ENCODE measurements at places on chromosomes 7 and 10.

GRCh38 chr7:13226385-13226784 is 539.0 kb downstream of the ARL4A start:
- DNase-seq = no peak

GRCh38 chr10:30047430-30047829 is 12.0 kb downstream of the JCAD start:
- DNase-seq = no peak

- DNase-seq = no peak
Measured at GRCh38 chr10:102170602-102171001, 18.4 kb downstream of the NOLC1 start.

DNA sequence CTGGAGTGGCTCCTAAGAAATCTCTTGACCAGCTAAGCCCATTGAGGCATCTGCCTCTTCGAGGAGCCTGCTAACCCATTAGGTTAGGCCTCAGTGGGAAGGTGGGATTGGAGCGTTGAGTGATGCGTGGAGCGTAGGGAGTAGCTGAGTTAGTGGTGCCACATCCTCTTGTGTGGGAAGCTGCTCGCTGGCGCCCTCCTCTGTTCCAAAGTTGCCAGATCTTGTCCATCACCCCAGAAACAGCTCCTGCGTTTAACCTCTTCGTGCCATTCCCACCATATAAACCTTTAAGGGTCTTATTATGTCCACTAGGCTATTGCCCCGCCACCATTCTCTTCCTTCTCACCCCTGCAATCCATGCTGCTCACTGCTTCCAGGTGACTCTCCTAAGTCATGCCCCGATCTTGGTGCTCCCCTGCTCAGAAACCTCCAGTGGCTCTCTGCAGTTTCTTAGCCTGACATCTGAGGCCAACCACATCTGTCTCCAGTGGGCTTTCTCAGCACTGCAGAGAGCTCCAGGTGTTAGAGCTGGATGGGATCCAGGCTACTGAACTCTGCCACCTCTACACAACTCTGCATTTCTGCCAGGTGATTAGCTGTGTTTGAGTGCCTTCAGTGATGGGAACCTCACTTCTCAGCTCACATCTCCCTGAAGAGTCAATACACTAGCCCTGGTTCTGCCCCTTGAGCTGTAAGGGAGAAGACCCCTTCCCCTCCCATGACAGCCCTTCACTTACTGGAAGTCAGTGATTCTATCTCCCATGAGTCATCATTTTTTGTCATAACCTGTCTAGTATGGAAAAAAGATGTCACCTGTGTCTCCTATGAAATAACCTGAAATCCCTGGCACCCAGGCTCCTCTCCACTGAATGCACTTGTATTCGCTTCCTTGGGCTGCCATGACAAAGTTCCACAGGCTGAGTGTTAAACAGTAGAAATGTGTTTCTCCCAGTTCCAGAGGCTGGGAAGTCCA is 65.0 kb upstream of the FGFR2 start:
- DNase-seq = no peak

DNA sequence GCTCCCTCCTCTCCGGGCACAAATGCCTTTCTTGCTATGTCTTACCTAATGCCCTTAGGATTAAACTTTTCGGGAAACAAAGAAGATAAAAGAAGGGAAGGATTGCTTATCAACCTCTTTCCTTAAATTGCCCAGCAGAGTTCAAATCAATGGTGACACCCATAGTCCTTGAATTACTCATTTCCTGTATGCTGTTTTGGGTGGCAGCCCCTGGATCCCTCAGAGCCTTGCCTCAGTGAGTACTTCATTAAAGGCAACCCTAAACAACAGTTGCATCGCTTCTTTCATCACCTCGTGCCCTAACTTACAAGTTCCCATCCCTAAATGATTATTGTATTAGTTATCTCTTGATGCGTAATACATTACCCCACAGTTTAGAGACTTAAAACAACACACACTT is 31.6 kb upstream of the WAPL start:
- no peak for DNase-seq

DNA sequence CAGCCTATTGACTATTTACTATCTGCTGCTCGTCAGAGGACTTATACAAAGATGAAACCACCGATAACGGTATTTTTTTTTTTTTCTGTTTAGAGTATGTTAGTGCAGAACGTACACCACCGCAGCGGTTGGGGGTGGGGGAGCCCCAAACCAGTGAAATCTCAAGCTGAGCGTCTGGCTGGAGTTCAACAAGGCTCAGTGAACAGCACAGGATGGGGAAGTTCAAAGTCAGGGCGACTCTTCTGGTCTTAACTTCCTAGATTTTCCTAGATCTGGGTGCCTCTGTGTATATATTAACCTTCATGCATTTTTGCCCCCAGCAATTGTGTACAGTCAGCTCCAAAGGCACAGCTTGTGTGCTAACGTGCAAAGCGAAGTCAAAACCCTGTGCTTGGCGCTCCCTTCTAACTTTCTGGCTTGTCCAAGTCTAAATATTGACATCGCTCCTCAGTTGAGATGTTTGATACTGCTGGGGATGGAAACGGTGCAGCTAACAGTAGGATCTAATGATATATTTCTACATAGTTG is 1.1 kb downstream of the RHOBTB1 start:
- peak; percentile 43 for DNase-seq

DNA sequence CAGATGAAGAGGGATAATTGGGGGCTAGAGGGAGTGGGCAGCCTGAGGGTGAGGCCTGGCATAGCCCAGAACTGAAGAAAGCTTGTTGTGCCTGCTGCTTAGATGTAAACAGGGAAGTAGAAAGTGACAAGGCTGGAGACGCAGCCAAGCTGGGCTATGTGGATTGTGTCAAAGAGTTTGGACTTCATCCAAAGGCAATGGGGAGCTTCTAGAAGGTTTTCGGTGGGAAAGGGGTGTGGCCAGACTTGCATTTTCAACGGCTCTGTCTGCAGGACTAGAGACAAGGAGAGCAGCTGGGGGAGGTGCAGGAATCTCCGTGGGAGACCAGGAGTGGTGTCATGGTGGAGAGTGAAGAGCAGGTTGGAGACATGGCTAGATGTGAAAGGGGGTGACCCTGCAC is 48.8 kb downstream of the GOLGA7B start:
- no peak for DNase-seq

DNA sequence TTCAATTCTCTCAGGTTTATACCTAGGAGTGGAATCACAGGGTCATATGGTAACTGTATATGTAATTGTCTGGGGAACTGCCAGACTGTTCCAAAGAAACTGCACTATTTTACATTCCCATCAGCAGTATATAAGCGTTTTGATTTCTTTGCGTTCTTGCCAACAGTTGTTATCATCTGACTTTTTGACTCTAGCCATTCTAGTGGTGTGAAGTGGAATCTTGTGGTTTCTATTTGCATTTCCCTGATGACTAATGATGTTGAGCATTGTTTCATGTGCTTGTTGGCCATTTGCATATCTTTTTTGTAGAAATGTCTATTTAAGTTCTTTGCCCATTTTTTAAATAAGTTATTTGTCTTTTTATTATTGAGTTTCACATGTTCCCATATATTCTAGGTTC is 44.3 kb upstream of the ZC3HAV1 start:
- peak; percentile 61 for DNase-seq

- DNase-seq = no peak
Measured at GRCh38 chr7:101720324-101720723, 91.2 kb upstream of the MYL10 start.
